ENCODE measurements at places on chromosomes 11 and 22.

- peak; percentile 65 for DNase-seq
These were observed 36.3 kb downstream of the BCR start for GRCh38 chr22:23216461-23217170.

DNA sequence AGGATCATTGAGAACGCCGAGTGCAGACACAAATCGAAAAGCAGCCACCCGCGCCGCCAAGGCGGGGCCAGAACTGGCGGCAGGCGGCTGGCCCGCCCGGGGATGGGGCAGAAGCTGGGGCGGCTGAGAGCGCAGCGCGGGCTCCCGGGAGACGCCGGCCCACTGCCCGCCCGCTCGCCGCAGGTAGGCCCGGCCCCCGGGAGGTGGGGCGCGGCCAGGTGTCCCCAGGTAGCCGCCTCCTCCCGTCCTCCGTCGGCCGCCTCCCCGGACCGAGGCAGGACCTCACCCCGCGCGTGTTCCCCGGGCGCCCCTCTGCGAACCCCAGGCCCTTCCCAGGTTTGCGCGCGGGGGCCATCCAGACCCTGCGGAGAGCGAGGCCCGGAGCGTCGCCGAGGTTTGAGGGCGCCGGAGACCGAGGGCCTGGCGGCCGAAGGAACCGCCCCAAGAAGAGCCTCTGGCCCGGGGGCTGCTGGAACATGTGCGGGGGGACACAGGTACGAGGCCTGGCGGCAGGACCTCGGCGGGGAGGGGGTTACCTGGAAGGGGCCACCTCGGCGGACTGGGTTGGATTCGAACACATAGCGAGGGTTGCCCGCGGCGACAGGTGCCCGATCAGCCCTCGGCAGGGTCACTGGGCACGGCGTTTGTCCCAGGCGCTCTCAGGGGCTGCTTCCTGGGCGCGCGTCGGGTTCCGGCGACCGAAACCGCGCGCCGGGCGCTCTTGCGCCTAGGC, at the start of gene PRRG4:
Gene PRRG4 (plus strand): TSS at position 248 of the 733 bp plus-strand sequence. CDS start 603 bp downstream, outside the sequence.
- peak; percentile 67 for DNase-seq

GRCh38 chr11:112579282-112579681, 318.6 kb upstream of the PLET1 start:
- DNase-seq: no peak

- no peak for DNase-seq
These were observed 45.8 kb downstream of the OSBPL5 start for GRCh38 chr11:3119141-3119821.

- no peak for DNase-seq
These were observed 27.8 kb upstream of the ACR start for GRCh38 chr22:50710221-50710620.

GRCh38 chr22:48353116-48353947, 1474.3 kb downstream of the BRD1 start:
- DNase-seq: no peak

GRCh38 chr11:78870655-78871054, 296.0 kb upstream of the NARS2 start:
- no peak for DNase-seq

DNA sequence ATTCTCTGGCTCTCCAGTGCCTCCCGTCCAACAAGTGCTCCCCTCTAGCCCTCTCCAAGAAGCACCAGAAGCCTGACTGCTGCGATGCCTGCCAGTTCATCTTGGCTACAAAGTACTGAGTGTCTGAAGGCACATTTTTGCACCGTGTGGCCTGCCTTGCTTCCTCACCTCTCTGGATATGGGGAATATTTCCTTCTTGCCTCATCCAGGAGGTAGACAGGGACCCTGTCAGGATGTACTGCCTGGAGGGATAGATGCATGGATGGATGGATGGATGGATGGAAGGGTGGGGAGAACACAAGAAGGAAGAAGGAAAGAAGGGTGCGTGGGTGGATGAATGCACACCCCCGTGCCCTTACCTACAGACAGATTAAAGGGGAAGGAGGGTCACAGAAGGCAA, 27.6 kb downstream of the KCTD17 start:
- DNase-seq: peak; percentile 61

DNA sequence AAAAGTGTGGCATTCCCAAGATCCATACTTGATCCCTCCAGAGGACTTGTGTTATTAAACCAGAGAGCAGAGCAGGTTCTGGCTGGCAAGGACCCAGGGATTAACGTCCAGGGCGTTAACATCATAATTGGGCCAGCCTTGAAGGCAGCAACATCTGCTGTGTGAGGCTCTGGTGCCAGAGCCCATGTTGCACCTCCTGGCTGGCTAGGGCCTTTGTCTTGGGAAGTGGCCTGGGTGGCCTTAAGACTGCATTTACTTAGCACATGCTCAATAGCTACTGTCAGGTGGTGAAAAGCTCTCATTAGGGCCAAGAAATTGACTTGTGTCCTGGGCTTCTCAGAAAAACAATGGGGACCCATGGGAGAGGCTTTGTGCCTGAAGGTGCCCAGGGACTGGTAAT, 66.6 kb downstream of the CACNG2 start:
- no peak for DNase-seq

DNA sequence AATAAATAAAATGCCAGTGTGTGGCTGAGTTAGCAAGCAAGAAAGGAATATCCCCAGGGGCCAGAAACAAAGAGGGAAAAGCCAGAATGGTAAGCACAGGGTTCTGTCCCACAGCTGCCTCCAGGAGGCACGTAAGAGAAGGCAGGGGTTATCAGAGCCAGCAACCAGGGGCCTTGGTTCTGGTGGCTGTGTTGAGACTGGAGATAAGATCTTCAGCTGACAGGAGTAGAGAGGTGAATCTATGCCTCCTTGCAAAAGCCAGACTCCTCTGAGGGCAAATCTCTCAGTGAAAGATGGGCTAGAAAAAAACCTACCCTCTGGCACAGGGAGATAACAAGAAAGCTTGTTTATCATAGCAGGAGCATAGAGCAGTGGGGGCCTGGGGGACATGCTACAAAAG, 29.8 kb upstream of the NFAM1 start:
- DNase-seq: no peak

- DNase-seq: no peak
These were observed 265.3 kb downstream of the TBC1D22A start for GRCh38 chr22:47027766-47028165.

GRCh38 chr11:45648931-45649330, 16.5 kb downstream of the CHST1 start:
- DNase-seq: no peak

GRCh38 chr11:119839476-119840133, 110.6 kb upstream of the NECTIN1 start:
- no peak for DNase-seq

GRCh38 chr11:12017243-12017678, 8.8 kb upstream of the DKK3 start:
- no peak for DNase-seq
